HepG2 (cell line): ENCODE measurements at places on chromosomes 3 and 15. TPM values are rescaled to one million over a fixed set of nuclear protein-coding genes. Genes with fewer than 3 reads are reported as not detected.
A peak's percentile ranks its signal among the peaks of the same experiment; 100 is the strongest.

Gene LCTL
- polyA plus RNA-seq, result 0.54 and 0.96 TPM in 2 replicates

DNA sequence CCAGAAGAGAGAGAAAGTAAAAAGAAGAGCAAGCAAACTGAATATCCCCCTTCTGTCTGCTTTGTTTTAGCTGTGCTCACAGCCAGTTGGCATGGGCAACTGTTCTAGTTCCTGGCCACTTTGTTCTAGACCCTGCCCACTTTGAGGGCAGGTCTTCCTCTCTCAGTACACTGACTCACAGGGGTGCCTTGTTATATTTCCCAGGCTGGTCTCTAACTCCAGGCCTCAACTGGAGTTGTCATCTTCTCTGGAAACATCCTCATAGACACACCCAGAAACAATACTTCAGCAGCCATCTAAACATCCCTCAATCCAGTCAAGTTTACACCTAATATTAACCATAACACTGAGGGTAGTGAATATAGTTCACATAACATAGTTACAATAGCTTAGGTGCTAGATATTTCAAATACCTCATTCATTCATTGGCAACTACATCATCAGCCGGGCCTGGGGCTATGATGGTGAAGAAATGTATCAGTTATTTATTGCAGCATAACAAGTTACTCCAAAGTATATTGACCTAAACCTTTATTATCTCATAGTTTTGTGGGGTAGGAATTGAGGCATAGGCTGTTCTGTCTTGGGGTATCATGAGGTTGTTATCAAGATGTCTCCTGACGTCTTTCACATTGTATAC is 106.0 kb downstream of the UBE2E2 start:
- no peaks in the 10 kb centered on the region for H3K4me1 ChIP-seq
- no peak overlapping the region for H3K27ac ChIP-seq
- no peaks in the 10 kb centered on the region for H3K27me3 ChIP-seq
- no peak for DNase-seq
- no peaks in the 10 kb centered on the region for H3K36me3 ChIP-seq
- no peak overlapping the region for H3K4me3 ChIP-seq

Gene ACP3
- not detected in 2 replicates for polyA plus RNA-seq

DNA sequence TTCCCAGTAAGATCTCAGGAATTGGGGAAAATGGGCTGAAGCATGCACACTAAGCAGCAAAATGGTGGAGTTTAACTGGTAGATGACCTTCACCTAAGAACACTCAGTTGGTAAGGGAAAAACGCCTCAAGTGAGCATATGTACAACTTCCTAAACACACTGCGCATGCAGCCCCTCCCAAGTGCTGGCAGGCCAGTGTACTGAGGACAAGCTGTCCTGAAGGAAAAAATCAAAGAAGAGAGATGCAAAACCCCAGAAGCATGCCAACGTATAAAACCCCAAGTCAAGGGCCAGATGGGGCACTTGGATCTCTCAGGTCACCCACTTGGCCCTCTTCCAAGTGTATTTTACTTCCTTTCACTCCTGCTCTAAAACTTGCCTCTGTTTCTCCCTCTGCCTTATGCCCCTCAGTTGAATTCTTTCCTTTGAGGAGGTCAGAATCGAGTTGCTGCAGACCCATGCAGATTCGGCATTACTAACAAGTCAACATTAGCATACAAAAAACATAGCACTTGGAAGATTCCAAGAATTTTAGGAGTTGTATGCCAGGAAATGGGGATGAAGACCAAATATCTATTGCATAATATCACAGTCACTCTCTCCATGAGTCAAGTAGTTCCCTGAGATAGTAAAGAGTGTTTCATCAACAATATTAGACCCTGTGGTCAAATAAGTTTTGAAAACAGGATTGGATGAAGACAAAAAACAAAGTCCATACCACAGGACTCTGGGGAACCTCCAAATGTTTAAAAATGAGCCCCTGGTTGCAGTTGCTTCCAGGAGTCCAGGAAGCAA is 10.8 kb upstream of the FYCO1 start:
- no peak overlapping the region for H3K27ac ChIP-seq
- H3K4me3 ChIP-seq, result no peak overlapping the region

Gene TIPARP
- polyA plus RNA-seq, result 6.6 and 7.3 TPM in 2 replicates

DNA sequence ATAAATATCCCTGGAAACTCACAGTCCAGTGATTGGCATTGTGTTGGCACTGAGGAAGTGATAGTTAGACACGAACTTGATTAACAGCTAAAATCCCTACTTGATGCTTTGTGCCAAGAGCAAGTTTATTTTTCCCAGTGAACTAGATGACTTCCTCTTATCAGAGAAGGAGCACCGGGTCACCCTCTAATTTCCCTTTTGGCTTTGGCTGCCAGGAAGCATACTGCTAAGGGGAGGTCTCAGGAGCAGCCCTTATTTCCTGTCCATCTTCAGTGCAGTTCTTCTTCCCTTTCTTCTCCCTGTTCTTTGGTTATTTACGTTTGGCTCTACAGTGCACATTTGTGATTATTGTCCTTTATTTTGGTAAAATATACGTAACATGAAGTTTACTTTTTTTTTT is 13.0 kb downstream of the FBLN2 start:
- H3K36me3 ChIP-seq, result no peaks in the 10 kb centered on the region
- no peak overlapping the region for H3K4me3 ChIP-seq

Gene TNFSF10
- polyA plus RNA-seq, result 9.9 and 20.3 TPM in 2 replicates

Gene FGD5
- polyA plus RNA-seq, result 0.17 TPM in 1 of 2 replicates, not detected in the other

DNA sequence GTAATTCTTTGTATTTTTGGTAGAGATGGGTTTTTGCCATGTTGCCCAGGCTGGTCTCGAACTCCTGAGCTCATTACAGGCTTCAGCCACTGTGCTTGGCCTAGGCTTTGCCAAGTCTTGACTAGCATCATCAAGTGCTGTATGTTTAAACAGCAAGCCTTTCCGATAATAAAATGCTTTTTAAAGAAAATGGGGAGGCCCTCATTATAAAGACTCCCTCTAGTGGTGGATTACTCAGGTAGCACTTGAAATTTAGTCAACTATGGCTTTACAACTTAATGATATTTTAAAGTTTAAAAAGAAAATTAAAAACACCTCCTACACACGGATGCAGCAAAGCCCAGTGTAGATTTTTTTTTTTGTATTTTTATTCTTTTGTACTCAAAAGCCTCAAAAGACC is 213.6 kb downstream of the GAP43 start:
- no peak overlapping the region for H3K4me3 ChIP-seq
- DNase-seq, result no peak
- peaks cover 7% of the 10 kb centered on the region for H3K4me1 ChIP-seq
- no peaks in the 10 kb centered on the region; the same call in 1 of the 2 replicates for H3K27me3 ChIP-seq
- H3K27ac ChIP-seq, result no peak overlapping the region
- no peaks in the 10 kb centered on the region for H3K36me3 ChIP-seq

Gene GOLGA8T
- polyA plus RNA-seq, result 0.07 TPM in 1 of 2 replicates, not detected in the other

Gene KLHL24
- 10.6 and 15.7 TPM in 2 replicates for polyA plus RNA-seq

GRCh38 chr15:99989095-99989494 is 255.9 kb upstream of the LYSMD4 start:
- H3K27me3 ChIP-seq, result no peaks in the 10 kb centered on the region; the same call in 1 of the 2 replicates
- no peak overlapping the region for H3K27ac ChIP-seq
- DNase-seq, result no peak

GRCh38 chr3:72272356-72272755 is 487.4 kb upstream of the PROK2 start:
- H3K27me3 ChIP-seq, result peaks cover 4% of the 10 kb centered on the region; the same call in 1 of the 3 replicates
- peaks cover 37% of the 10 kb centered on the region for H3K4me1 ChIP-seq
- H3K4me3 ChIP-seq, result no peak overlapping the region
- DNase-seq, result no peak
- no peaks in the 10 kb centered on the region for H3K36me3 ChIP-seq
- no peak overlapping the region for H3K27ac ChIP-seq

DNA sequence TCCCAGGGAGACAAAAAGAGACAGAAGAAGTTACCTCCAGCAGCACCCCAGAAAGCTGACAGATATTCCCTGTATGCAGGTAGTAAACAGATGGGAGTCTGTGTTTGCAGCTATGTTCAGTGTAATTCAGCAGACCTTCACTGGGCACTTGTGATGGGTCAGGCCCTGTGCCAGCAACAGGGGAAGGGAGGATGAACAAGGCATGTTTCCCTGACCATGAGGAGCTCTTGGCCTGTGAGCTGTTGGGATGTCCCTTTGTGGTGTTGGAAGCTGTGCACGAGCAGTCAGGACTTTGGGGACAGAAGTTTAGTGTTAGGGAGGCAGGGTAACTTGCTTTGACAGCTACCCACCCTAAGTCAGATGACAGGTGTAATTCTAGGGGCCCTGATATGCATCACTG is 106.0 kb upstream of the TRIM42 start:
- H3K27me3 ChIP-seq, result no peaks in the 10 kb centered on the region
- H3K27ac ChIP-seq, result no peak overlapping the region

DNA sequence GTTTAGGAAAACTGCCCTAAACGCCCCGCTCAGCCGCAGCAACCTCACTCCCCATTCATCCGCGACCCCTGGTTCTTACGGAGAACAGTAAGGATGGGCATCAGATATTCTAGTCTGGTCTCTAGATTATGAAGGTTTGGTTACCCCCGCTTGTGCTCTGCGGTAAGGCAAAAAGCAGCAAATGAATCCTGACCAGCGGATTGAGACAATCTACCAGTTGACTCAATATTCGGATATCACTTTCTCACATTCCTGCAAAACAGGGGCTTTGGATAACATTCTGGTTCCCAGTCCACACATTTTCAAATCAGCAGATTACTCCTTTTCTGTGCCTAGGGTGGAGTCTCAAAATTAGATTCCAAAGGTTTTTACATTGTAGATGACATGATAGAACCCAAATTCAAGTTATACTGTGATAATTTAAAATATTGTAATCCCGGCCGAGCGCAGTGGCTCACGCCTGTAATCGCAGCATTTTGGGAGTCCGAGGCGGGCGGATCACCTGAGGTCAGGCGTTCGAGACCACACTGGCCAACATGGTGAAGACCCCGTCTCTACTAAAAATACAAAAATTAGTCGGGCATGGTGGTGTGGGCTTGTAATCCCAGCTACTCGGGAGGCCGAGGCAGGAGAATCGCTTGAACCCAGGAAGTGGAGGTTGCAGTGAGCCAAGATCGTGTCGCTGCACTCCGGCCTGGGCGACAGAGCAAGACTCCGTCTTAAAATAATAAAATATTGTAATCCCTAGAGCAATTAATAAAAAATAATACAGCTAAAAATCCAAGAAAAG is 1.1 kb upstream of the CYFIP1 start:
- peak overlapping the region; percentile 66 for H3K4me3 ChIP-seq
- H3K27me3 ChIP-seq, result no peaks in the 10 kb centered on the region
- H3K27ac ChIP-seq, result no peak overlapping the region
- H3K4me1 ChIP-seq, result peaks cover 19% of the 10 kb centered on the region
- H3K36me3 ChIP-seq, result no peaks in the 10 kb centered on the region

Gene ULK3
- 23.7 and 25.1 TPM in 2 replicates for polyA plus RNA-seq

Gene IQCH
- 0.08 and 0.16 TPM in 2 replicates for polyA plus RNA-seq
